ENCODE measurements at places on chromosomes 16 and 17. TPM values are rescaled to one million over a fixed set of nuclear protein-coding genes. Genes with fewer than 3 reads are reported as not detected.

KCTD19 gene
- 0.11 TPM for total RNA-seq

SMIM5 gene
- 7.1 TPM for total RNA-seq

MYH11 gene
- 139 TPM for total RNA-seq

- DNase-seq: no peak
These were observed 23.6 kb upstream of the ENPP7 start for GRCh38 chr17:79706931-79707850.

DNA sequence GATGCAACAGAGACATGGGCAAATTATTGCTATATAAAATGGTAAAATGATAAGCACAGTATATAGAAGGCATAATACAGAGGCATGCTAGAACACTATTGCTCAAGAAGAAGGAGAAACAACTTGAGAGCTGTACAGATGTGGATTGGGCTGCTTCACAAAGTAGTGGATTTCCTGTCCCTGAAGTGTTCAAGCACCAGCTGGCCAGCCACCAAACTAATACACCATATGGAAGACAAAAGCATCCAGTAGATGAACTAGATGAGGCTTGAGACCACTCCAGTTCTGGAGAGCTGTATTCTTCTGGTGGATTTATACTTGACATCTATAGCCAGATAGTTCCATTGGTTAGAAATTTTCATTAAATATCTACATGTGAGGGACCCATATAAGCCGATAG is 134.1 kb upstream of the GNAO1 start:
- DNase-seq: no peak
